Activated naive CD8-positive, alpha-beta T cell treated with anti-CD3 and anti-CD28 coated beads, Interleukin-2, amount 50 U/mL, for 16 hours (primary cell): ENCODE measurements at places on chromosomes 4 and X.

- DNase-seq = no peak
Observed at GRCh38 chrX:120514236-120514635, 45.1 kb upstream of the LAMP2 start.

GRCh38 chrX:136185401-136186022, 38.2 kb downstream of the FHL1 start:
- no peak for DNase-seq

GRCh38 chr4:182019148-182019652, 224.0 kb upstream of the TENM3 start:
- no peak for DNase-seq

DNA sequence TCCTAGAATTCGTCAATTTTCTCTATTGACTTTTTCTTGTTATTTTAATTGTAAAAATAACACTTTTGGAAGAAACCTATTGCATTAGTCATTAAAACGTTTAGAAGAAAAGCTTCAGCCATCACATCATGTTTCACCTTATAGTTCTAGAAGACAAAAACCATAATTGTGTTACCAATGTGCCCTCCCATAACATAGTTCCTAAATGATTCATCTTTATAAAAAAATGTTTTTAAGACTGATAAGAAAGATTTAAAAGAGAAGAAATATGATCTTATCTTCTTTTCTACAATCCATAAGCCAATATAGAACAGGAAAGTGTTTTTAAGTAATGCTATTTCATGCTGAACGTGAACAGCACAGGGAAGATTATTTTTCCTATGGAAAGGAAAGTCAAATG, 316.6 kb upstream of the NDST4 start:
- no peak for DNase-seq

DNA sequence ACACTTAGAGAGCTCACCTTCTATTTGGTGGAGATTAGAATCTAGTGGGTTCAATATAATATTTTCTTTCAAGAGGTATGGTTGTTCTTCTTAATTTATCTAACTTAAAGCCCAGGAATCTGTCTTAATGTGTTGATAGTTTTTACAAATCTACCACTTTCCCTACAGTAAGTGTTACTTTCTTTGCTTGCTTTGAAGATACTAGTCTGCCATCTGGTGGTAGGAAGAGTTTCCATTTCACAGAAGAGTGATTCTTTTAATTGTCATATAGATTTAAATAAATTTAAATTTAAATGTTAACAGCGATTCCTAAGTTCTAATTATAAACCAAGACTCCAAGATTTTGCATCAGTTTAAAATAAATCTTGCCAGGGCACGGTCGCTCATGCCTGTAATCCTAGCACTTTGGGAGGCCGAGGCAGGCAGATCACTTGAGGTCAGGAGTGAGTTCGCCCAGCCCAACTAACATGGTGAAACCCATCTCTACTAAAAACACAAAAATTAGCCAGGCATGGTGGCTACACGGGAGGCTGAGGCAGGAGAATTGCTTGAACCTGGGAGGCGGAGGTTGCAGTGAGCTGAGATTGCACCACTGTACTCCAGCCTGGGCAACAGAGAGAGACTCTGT, 43.5 kb downstream of the NUDT9 start:
- DNase-seq = no peak

DNA sequence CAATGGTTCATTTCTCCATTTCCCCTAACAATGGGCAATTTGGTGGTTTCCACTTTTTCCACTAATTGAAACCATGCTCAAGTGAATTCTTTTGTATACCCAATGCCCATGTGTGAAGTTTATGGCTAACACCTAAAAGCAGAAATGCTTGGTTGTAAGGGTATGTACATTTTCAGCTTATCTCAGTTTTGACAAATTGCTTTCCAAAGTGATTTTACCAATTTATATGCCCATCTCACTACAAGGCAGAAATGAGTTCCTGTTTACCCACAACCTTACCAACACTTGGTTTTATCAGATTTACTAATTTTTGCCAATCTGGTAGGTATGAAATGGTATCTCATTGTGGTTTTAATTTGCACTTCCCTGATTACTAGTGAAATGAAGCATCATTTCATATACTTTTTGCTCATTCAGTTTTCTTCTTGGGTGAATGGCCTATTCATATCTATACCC, 14.8 kb downstream of the GPR34 start:
- no peak for DNase-seq

DNA sequence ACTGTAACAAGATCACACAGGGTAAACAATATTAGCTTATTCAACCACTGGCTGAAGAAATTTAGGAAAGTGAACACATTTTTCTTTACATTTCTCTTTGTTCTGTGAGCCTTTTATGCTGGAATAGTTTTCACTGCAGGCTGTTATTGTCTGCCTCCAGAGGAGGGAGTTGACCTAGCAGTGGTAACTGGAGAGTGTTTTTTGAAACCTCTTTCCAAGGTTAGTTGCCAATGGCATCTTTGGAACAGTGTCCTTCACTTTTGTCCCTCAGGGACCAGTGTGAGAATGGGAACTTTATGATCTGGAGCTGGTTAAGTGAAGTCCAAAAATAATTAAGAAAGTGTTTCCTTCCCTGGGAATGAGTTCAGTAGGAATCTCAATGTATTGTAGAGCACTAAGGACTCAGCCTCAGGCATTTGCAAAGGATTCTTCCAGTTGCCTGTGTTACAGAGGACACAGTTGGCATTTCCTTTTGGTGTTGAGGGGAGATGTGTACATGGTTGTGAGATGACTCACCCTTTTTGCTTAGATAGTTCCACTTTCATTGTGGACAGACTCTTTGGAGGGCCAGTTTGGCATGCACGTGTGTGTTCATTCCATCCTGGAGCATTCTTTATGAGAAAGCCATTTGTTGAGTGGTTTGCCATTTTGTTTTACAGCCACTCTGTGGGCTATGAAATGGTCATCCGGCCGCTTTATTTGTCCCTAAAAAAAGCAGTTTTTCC, 61.3 kb downstream of the AR start:
- no peak for DNase-seq

DNA sequence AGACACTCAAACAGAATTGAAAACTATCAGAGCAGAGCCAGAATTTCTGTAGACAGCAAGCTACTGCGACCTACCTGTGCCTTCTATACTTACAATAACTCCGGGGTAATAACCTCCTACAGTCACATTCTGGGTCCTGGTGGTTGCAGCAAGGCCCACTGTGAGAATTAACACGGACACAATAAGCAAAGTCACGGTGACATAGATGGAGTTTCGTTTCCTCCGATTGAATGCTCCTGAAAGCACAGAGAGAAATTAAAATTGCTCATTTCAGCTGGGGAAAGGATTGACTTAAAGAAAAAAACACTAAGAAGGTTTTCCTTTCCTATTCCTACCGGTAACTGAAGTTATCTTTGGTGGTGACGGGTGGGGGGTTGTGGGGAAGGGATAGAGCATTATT, 7.0 kb downstream of the TMEM255A start:
- no peak for DNase-seq
